ENCODE measurements at places on chromosomes 6 and 20. TPM values are rescaled to one million over a fixed set of nuclear protein-coding genes. Genes with fewer than 3 reads are reported as not detected.
A peak's percentile ranks its signal among the peaks of the same experiment; 100 is the strongest.

GRCh38 chr20:40678286-40678875 is 10.7 kb downstream of the MAFB start:
- DNase-seq, result no peak
- H3K4me1 ChIP-seq, result no peaks in the 10 kb centered on the region
- no peak overlapping the region for H3K27ac ChIP-seq
- no peak overlapping the region for H3K4me3 ChIP-seq

- H3K27me3 ChIP-seq, result no peaks in the 10 kb centered on the region
- H3K4me3 ChIP-seq, result no peak overlapping the region
- no peak for DNase-seq
- H3K27ac ChIP-seq, result no peak overlapping the region
These were observed 1.2 kb upstream of the MYCT1 start for GRCh38 chr6:152696522-152696921.

DNA sequence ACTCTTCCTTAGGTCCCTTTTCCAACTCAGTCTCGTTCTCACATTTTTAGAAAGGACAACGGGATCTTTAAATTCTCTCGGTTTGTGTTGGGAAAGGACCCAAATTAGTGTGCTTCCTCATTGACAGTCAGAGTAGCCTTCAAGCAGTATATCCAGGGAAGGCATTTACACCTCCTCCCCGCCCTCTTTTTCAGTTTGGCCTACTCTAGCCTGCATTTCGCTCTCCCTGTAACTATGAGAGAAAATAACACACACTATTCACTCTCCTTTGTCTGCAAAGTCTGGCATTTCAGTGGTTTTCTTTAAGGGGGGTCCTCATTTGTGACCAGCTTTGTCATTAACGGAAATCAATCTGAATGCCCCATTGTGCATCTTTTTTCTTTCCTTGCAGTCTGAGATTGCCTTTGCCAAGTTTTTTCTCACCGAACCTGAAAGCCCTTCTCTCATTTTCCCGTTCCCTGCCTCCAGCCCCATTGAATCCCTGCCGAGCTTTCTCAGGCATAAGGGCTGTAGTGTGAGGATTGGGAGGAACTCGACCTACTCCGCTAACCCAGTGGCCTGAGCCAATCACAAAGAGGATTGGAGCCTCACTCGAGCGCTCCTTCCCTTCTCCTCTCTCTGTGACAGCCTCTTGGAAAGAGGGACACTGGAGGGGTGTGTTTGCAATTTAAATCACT is 393 bp upstream of the FABP7 start:
- no peaks in the 10 kb centered on the region for H3K4me1 ChIP-seq
- no peak overlapping the region for H3K27ac ChIP-seq
- DNase-seq, result no peak
- H3K27me3 ChIP-seq, result no peaks in the 10 kb centered on the region
- no peak overlapping the region for H3K4me3 ChIP-seq

DNA sequence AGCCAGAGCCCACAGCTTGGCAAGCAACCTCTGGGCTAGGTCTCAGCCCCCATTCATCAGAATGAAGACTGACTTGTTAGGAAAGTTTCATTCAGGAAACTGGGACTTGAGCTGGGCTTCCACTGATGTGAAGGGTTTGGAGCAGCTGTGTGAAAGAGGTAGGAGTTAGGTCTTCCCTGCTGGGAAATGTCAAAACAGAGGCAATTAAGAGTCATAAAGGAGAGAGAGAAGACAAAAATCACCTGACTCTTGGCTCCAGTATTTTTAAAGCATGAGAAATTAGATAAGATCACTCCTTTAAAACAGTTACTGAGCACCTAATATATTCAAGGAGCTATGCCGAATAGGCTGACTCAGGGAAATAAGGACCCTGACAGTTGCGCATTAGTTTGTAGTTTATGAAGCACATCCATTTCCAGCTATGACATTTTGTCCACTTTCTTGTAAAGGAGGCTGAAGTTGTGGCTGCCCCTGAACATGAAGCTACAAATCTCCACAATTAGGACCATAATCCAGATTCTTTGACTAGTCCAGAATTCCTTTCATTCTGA is 3.9 kb upstream of the TRIM40 start:
- H3K36me3 ChIP-seq, result no peaks in the 10 kb centered on the region
- no peak for DNase-seq
- H3K4me3 ChIP-seq, result no peak overlapping the region
- H3K4me1 ChIP-seq, result no peaks in the 10 kb centered on the region
- no peak overlapping the region for H3K27ac ChIP-seq

- no peak for DNase-seq
- peaks cover 20% of the 10 kb centered on the region for H3K4me1 ChIP-seq
- H3K4me3 ChIP-seq, result no peak overlapping the region
- H3K27me3 ChIP-seq, result no peaks in the 10 kb centered on the region
These were observed 78.3 kb upstream of the FYN start for GRCh38 chr6:111951497-111952085.

- no peaks in the 10 kb centered on the region for H3K36me3 ChIP-seq
- peak overlapping the region; percentile 50 for H3K4me3 ChIP-seq
- no peak for DNase-seq
- peaks cover 14% of the 10 kb centered on the region for H3K27me3 ChIP-seq
- H3K4me1 ChIP-seq, result no peaks in the 10 kb centered on the region
- H3K27ac ChIP-seq, result no peak overlapping the region
These were observed 1.7 kb downstream of the RSPO3 start for GRCh38 chr6:127120023-127120786.

- no peaks in the 10 kb centered on the region for H3K27me3 ChIP-seq
- H3K27ac ChIP-seq, result no peak overlapping the region
- DNase-seq, result no peak
- no peak overlapping the region for H3K4me3 ChIP-seq
- H3K4me1 ChIP-seq, result no peaks in the 10 kb centered on the region
- H3K36me3 ChIP-seq, result no peaks in the 10 kb centered on the region
These were observed 132.0 kb upstream of the RUNX2 start for GRCh38 chr6:45196121-45196520.

- no peak overlapping the region for H3K4me3 ChIP-seq
- no peak overlapping the region for H3K27ac ChIP-seq
- H3K36me3 ChIP-seq, result peaks cover 33% of the 10 kb centered on the region
- DNase-seq, result no peak
- no peaks in the 10 kb centered on the region for H3K4me1 ChIP-seq
These were observed 106.8 kb upstream of the NUP153 start for GRCh38 chr6:17813542-17813941.

DNA sequence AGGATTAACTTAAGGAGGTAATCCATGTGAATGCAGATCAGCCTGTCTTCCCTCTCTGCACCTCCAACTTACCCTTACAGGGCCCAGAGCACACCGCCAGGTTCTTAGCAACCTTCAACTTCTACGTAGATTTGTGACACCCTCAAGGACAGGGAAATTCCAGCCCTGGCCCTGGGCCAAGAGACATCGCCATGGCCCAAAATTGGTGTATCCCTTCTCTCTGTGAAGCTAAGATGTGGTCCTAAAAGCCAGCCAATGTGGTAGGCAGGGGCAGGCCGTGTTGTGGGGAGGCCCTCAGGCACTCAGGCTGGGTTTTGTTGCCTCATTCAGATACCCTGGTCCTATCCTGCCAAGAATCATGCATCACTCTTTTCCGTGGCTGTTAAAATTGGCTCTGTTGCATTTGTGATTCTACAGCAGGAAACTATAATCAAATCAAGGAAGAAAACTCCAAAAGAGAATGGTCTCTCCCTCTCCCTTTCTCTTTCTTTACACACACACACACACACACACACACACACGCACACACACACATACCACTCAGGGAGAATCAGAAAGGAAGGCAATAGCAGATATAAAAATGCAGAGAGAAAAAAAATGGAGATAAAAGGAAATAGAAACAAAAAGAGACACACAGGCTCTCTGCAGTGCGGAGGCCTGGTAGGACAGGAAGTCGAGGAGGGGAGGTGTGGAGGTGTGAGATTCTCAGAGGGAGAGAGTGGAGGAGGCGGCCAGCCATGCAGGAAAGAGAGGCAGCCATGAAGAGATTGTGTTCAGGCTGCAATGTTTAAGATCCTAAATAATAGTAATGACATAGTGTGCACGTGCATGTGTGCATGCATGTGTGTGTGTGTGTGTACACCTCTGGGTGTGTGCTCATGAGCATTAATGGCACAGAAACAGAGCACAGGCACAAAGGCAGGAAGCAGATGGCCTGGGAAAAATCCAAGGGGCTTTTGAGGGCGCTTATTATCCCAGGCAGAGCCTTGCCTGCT is 201.8 kb upstream of the LRFN2 start:
- no peak for DNase-seq
- peaks cover 15% of the 10 kb centered on the region for H3K4me1 ChIP-seq
- no peaks in the 10 kb centered on the region for H3K27me3 ChIP-seq

GRCh38 chr6:79813143-79813850 is 134.1 kb downstream of the ELOVL4 start:
- no peaks in the 10 kb centered on the region for H3K4me1 ChIP-seq
- no peak overlapping the region for H3K4me3 ChIP-seq
- no peak for DNase-seq
- H3K27ac ChIP-seq, result no peak overlapping the region
- H3K36me3 ChIP-seq, result no peaks in the 10 kb centered on the region
- no peaks in the 10 kb centered on the region for H3K27me3 ChIP-seq

- DNase-seq, result peak; percentile 74
- no peaks in the 10 kb centered on the region for H3K36me3 ChIP-seq
- H3K4me1 ChIP-seq, result no peaks in the 10 kb centered on the region
- H3K27ac ChIP-seq, result no peak overlapping the region
These were observed 37.9 kb upstream of the NEDD9 start for GRCh38 chr6:11270030-11271027.

DNA sequence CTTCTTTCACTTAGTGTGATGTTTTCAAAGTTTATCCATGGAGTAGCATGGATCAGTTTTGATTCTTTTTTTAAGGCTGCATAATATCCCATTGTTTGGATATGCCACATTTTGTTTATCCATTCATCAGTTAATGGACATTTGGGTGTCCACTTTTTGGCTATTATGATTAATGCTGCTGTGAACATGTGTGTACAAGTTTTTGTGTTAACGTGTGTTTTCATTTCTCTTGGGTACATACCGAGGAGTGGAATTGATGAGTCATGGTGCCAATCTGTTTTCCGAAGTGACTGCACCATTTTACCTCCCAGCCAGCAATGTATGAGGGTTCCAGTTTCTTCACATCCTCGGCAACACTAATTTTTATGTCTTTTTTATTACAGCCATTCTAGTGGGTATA is 78.4 kb upstream of the CCDC28A start:
- no peak for DNase-seq
- H3K4me1 ChIP-seq, result no peaks in the 10 kb centered on the region
- H3K4me3 ChIP-seq, result no peak overlapping the region
- no peaks in the 10 kb centered on the region for H3K36me3 ChIP-seq
- no peak overlapping the region for H3K27ac ChIP-seq
- H3K27me3 ChIP-seq, result no peaks in the 10 kb centered on the region

- H3K4me3 ChIP-seq, result no peak overlapping the region
- peaks cover 46% of the 10 kb centered on the region for H3K4me1 ChIP-seq
- H3K27me3 ChIP-seq, result no peaks in the 10 kb centered on the region
- DNase-seq, result peak; percentile 81
- H3K27ac ChIP-seq, result peak overlapping the region; percentile 75
These were observed 23.4 kb upstream of the PTGIS start for GRCh38 chr20:49591217-49591865.

- H3K4me1 ChIP-seq, result no peaks in the 10 kb centered on the region
- no peak for DNase-seq
- no peaks in the 10 kb centered on the region for H3K27me3 ChIP-seq
- no peak overlapping the region for H3K27ac ChIP-seq
These were observed 134.3 kb downstream of the RTN4IP1 start for GRCh38 chr6:106495014-106495413.

DNA sequence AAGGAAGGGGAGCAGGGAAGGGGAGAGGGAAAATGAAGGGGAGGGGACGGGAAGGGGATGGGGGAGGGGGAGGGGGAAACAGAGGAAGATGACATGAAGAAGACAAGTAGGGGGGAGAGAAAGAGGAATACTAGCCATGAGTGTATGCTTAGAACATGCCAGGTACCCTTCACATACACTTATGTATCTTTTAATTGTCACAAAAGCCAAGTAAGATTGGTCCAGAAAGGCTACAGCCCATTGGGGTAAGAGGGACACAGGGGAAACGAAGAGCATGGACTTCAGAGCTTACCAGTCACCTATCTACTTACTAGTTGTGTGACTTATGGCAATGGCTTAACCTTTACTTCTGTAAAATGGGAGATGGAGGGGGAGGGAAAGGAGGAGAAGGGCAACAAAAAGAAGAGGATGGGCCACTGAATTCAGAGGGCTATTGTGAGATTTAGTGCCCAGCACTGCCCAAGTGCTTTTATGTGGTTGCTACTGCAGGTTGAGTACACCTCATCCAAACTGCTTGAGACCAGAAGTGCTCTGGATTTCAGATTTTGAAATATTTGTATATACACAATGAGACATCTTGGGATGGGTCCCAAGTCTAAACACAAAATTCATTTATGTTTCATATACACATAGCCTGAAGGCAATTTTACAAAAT is 90.3 kb downstream of the ARHGAP18 start:
- no peaks in the 10 kb centered on the region for H3K27me3 ChIP-seq
- no peaks in the 10 kb centered on the region for H3K4me1 ChIP-seq
- no peak overlapping the region for H3K27ac ChIP-seq
- H3K4me3 ChIP-seq, result no peak overlapping the region

- no peak for DNase-seq
- no peaks in the 10 kb centered on the region for H3K27me3 ChIP-seq
- H3K4me1 ChIP-seq, result no peaks in the 10 kb centered on the region
These were observed 9.2 kb upstream of the DEFB113 start for GRCh38 chr6:49978332-49979226.

- no peak for DNase-seq
- H3K4me3 ChIP-seq, result no peak overlapping the region
- H3K4me1 ChIP-seq, result no peaks in the 10 kb centered on the region
- H3K27ac ChIP-seq, result no peak overlapping the region
These were observed 68.6 kb upstream of the FBXL4 start for GRCh38 chr6:99016355-99016754.

GPR63 gene
- 0.37 TPM for total RNA-seq

FAM209B gene
- not detected for total RNA-seq

BIRC7 gene
- total RNA-seq, result not detected

SLCO4A1 gene
- total RNA-seq, result 19.8 TPM

RAET1G gene
- 1.6 TPM for total RNA-seq

TBC1D22B gene
- 9.8 TPM for total RNA-seq

OPRL1 gene
- total RNA-seq, result 0.75 TPM

TNNC2 gene
- total RNA-seq, result 0.51 TPM

FNDC1 gene
- 0.16 TPM for total RNA-seq

VNN1 gene
- total RNA-seq, result 1.1 TPM

CFAP61 gene
- 1.0 TPM for total RNA-seq

RNF114 gene
- 117 TPM for total RNA-seq

Data from right atrium auricular region (tissue), 2 donors.